ENCODE measurements at places on chromosomes 4 and X. TPM values are rescaled to one million over a fixed set of nuclear protein-coding genes. Genes with fewer than 3 reads are reported as not detected.

The STATH gene
- not detected for total RNA-seq

The CNKSR2 gene
- 3.4 TPM for total RNA-seq

The FAM114A1 gene
- total RNA-seq: 61.5 TPM

The TKTL1 gene
- not detected for total RNA-seq

The F8A3 gene
- not detected for total RNA-seq

The PABPC5 gene
- total RNA-seq: 1.3 TPM

The POLN gene
- total RNA-seq: 0.29 TPM

The TRAM1L1 gene
- 2.5 TPM for total RNA-seq

The MTNR1A gene
- 0.36 TPM for total RNA-seq

The GLRA2 gene
- total RNA-seq: not detected

- no peak for DNase-seq
Measured at GRCh38 chr4:71151054-71151453, 157.6 kb downstream of the DCK start.

GRCh38 chr4:98166731-98167041 lies 23.4 kb upstream of the STPG2 start:
- no peak for DNase-seq

GRCh38 chr4:61220556-61220955 lies 20.4 kb downstream of the ADGRL3 start:
- no peak for DNase-seq

- DNase-seq: no peak
Measured at GRCh38 chr4:168319486-168320019, 1.0 kb upstream of the DDX60 start.

DNA sequence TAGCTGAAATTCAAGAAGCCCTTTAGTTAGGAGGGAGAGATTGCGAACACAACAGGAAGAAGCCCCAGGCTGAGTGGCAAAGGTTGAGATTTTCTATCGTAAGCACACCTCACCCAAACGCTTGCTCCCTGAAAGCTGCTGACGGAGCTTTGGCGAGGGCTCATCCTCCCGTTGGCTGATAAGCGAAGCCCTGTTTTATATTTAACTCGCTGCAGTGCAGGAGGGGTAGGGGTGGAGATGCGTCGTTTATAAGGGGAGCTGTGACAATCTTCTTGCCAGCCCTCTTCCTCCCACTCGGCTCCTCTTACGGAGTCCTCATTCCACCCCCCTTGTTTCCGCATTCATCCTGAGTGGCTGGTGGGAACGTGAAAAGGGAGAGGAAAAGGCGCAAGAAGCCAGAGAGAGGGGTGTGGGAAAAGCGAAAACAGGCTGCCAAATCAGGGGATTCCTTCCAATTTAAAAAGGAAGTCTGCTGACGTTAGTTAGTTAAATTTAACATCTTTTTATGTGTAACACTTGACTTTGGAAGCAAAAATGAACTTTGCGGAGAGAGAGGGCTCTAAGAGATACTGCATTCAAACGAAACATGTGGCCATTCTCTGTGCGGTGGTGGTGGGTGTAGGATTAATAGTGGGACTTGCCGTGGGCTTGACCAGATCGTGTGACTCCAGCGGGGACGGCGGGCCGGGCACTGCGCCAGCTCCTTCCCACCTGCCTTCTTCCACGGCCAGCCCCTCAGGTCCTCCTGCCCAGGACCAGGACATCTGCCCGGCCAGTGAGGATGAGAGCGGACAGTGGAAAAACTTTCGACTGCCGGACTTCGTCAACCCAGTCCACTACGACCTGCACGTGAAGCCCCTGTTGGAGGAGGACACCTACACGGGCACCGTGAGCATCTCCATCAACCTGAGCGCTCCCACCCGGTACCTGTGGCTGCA lies at the start of gene ENPEP:
ENPEP (plus strand) TSS at position 275 of the 938 bp plus-strand sequence; CDS start at position 535, 260 bp downstream.
- DNase-seq: no peak

- no peak for DNase-seq
Measured at GRCh38 chr4:67809502-67809901, 55.3 kb upstream of the GNRHR start.

GRCh38 chr4:89009115-89009514 lies 47.9 kb downstream of the FAM13A start:
- peak; percentile 38 for DNase-seq

DNA sequence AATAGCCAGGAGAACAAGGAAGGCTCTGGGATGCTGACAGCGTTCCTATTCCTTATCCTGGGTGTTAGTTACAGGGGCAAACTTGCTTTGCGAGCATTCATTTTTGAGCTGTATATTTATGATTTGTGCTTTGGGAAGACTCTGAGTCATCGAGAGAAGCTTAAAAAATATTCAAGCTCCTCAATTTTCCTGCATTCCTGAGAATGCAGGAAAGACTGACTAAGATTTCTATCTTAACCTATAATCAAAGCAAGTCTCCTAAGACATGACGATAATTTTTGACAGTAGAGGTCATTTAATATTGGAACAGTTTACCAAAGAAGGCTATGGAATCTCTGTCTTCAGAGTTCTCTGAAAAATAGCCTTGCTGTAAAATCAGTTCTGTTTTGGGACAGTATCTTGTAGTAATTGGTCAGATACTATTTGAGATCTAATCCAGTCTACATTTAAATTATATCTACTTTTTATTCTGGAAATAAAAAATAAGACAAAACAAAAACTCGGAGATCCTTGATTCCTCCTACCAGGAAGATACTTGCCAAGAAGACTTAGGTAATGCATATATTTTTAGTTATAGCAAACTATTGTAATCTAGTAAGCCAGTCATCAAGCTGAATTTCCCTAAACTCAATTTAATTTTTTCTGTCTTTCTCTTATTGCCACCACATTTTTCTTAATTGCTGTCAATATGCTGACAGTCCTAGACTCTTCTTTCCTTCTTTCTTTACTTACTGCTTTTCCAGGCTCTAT lies 31.7 kb downstream of the BBS12 start:
- DNase-seq: no peak

GRCh38 chr4:165384598-165384997 lies 5.8 kb downstream of the CPE start:
- no peak for DNase-seq

- DNase-seq: no peak
Measured at GRCh38 chr4:173459857-173460256, 60.9 kb upstream of the SCRG1 start.

DNA sequence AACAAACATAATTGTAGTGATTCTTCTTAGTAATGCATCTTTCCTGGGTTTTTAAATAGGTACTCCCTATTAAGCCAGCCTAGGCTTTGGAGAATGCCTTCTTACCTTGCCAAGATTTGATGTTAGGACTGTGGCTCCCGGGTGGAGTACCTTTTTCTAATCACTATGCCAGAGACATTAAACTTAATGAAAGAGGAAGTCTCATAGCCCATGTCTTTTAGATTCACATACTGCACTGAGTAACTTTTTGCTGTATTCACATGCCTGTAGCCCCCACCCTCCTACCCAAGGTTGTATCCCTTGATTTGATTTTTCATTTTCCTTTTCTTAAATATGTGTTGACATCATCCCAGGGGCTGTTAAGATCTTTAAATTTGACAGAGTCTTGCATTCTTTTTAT lies 104.2 kb upstream of the TLR2 start:
- no peak for DNase-seq

GRCh38 chr4:185380320-185380719 lies 15.4 kb downstream of the LRP2BP start:
- no peak for DNase-seq

DNA sequence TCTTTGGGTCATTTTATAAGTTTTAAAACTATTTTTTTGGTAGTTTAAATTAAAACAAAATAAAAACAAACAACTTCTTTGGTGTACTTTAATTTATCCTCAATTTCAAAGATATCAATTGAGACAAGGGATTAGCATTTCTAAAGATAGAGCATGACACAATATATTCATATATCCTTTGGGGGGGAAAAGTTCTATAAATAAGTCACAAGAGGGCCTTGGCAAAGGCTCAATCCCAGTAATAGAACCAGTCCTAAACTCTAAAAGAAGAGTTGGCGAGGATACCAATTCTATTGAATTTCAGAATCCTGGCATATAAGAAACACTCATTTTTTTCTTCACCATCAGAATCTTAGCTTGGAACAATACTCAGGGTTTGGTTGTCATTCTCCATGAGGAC lies 89.7 kb downstream of the COL4A6 start:
- no peak for DNase-seq

DNA sequence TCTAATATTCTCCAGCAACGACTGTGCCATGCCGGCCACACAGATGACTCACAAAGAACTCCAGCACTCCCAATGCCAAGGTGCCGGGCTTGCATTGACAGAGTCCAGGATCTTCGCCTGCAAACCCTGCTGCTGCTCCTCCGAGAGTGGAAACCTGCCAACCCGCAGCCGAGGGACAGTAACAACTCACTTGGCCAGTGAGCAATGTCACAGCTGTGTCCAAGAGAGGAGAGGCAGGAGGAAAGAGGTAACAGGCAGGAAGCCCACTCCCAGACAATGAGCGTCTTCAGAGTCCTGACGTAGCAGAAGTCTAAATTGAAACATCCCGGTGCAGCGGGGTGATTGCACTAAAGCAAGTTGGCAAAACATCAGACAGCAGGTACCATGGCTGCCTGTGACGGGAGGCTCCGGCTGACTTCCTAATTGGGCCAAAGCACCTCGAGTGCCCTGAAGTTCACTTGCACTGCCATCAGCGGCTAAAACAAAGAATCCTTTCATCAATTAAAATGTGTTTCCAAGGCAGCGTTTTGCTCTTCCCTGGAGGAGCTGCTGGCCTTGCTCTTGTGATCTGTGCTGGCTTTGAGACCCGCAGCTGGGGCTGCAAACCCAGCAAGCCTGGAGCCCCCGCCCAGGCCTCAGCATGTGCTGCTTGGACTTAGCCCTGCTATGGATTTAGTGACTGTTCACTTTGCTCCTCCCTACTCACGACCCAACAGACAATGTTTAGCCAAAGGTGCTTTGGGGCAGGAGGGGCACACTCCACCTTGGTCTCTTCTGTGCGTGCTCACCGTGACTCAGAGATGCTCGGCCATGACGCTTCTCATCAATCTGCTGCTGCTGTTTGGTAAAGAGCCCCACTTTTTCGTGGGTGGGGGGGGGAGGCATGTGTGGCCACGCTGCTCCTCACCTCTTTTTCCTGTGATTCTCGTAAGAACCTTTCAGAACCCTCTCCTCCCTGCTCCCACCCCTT lies 36.5 kb downstream of the DCTD start:
- DNase-seq: no peak

DNA sequence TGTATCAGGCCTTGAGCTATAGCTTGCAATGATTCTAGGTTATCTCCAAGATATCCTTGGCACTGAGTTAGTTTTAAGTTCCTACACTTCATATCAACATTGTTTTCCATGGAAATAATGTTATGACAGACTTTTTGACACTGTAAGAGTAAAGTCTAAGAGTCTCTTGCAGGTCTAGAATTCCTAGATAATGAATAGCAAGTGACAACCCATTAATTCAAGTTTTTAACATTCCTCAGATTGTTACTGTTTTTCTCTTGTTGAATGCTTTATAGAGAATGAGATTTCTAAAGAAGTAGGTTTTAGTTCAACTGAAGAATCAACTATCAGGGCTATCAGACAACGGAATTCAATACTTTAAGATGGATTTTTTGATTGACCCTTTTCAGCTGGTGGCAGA lies 276.1 kb downstream of the PPP3CA start:
- no peak for DNase-seq

DNA sequence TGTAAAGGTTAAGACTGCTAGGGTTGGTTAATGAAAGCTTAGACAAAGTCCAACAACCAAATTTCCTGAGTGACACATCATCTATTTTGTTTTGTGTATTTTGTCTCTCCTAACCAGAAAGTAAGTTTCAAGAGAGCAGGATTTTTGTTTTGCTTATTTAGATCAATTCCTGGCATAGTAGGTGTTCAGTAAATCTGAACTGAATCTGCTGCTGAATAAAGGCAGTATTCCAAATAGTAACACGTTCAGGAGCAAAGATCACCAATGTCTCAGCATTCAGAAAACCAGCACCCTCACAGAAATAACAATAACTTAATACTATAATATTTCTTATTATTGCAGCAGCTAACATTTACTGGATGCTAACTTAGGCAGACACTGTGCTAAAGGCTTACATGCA lies 12.2 kb downstream of the FBXW7 start:
- DNase-seq: no peak

GRCh38 chr4:136690360-136690759 lies 841.9 kb downstream of the PCDH18 start:
- DNase-seq: no peak

- no peak for DNase-seq
Measured at GRCh38 chr4:143199503-143199902, 14.8 kb downstream of the USP38 start.

GRCh38 chrX:21741869-21742701 lies 15.8 kb downstream of the SMPX start:
- DNase-seq: peak; percentile 43

- DNase-seq: no peak
Measured at GRCh38 chr4:4395849-4396627, 9.1 kb downstream of the NSG1 start.

DNA sequence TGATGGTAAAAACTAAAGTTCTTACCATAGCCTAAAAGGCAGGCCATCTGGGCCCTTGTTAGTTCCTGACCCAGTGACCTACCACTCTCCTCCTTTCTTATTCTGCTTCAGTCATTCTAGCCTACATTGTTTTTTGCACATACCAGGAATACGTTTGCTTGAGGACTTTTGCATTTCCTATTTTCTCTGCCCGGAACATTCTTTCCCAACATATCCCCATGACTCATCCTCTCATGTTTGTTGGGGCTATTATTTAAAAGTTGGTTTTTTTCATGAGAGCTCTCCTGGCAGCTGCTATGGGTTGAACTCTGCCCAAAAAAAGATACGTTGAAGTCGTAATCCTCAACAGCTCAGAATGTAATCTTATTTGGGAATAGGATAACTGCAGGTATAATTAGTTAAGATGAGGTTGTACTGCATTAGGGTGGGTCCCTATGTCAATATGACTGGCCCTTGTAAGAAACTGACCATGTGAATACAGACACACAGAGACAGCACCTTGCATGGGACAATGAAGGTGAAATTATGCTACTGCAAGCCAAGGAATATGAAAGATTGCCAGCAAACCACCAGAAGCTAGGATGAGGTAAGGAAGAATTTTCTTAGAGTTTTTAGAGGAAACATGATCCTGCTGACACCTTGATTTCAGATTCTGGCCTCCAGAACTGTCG lies 138.3 kb upstream of the PDHA2 start:
- DNase-seq: peak; percentile 46

DNA sequence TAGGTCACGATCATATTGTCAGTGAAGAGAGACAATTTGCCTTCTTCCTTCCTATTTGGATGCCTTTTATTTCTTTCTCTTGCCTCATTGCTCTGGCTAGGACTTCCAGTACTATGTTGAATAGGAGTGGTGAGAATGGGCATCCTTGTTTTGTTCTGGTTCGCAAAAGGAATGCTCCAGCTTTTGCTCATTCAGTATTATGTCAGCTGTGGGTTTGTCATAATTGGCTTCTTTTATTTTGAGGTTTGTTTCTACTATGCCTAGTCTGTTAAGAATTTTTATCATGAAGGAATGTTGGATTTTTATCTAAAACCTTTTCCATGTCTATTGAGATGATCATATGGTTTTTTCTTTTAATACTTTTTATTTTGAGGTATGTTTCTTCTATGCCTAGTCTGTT lies 152.3 kb upstream of the MAD2L1 start:
- no peak for DNase-seq

GRCh38 chr4:2261853-2262144 lies at the start of gene MXD4:
Gene MXD4, minus strand, starts transcription at chr4:2262109. Its CDS starts 129 bp downstream, at chr4:2261980.
- DNase-seq: no peak

GRCh38 chr4:178081176-178081575 lies 638.9 kb upstream of the AGA start:
- DNase-seq: no peak

- DNase-seq: no peak
Measured at GRCh38 chr4:81989202-81989601, 384.6 kb downstream of the HNRNPD start.
